GM04504 (cell line): ENCODE measurements at places on chromosomes 5 and 9.

- no peak for DNase-seq
Measured at GRCh38 chr9:138040446-138041430, 163.2 kb downstream of the CACNA1B start.

- no peak for DNase-seq
Measured at GRCh38 chr5:2381070-2381469, 370.4 kb downstream of the IRX2 start.

- no peak for DNase-seq
Measured at GRCh38 chr5:8844206-8844605, 701.7 kb downstream of the SEMA5A start.

GRCh38 chr5:112124788-112125187, 294.3 kb downstream of the EPB41L4A start:
- DNase-seq = no peak

- DNase-seq = no peak
Measured at GRCh38 chr5:174231956-174232487, 186.5 kb downstream of the NSG2 start.

GRCh38 chr5:143110591-143110990, 292.9 kb downstream of the NR3C1 start:
- no peak for DNase-seq

DNA sequence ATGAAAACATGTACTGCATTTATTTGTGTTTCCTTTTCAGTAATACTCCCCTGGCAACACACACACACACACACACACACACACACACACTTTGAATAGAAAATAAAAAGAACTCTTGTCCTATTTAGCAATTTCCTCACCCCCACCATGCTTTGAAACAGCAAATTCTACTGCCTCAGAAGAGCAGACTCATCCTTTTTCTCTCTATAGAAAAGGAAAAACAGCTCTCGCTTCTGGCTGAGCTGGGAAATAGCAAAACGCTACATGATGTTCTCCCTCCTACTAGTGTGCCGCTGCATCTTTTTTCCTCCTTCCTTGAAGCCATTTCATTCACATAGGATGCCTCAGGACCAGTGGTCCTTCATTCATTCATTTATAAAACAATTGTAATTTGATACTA, 453.6 kb downstream of the CSNK1G3 start:
- no peak for DNase-seq

- DNase-seq = no peak
Measured at GRCh38 chr5:163552536-163552935, 47.1 kb downstream of the MAT2B start.

DNA sequence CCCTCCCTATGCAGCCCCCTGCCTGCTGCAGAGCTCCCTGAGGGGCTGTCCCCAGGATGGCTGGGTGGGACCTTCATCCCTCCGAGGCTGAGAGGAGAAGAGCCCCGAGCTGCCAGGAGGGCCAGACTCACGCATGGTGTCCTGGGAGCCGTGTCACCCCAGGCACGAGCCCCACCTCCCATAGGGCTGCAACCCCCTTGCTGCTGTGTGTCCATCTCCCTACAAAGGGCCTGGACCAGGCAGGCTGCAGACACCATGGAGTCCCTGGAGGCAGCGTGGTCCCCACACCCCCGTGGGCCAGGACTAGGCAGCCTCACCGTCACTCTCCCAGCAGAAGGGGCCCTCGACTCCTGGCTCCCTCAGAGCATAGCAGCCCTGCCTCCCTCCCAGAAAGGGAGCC, 11.2 kb upstream of the SEC16A start:
- DNase-seq = no peak
